Stimulated activated CD8-positive, alpha-beta memory T cell treated with anti-CD3 and anti-CD28 coated beads, Interleukin-2, amount 100 ng/mL, for 1 hour (primary cell): ENCODE measurements at places on chromosomes 2 and 18.

GRCh38 chr2:183267148-183267827 lies 143.0 kb downstream of the NUP35 start:
- DNase-seq = no peak

- no peak for DNase-seq
These were observed 106.2 kb downstream of the KCNF1 start for GRCh38 chr2:11017921-11018320.

- no peak for DNase-seq
These were observed 141.1 kb downstream of the CSRNP3 start for GRCh38 chr2:165610591-165611029.

DNA sequence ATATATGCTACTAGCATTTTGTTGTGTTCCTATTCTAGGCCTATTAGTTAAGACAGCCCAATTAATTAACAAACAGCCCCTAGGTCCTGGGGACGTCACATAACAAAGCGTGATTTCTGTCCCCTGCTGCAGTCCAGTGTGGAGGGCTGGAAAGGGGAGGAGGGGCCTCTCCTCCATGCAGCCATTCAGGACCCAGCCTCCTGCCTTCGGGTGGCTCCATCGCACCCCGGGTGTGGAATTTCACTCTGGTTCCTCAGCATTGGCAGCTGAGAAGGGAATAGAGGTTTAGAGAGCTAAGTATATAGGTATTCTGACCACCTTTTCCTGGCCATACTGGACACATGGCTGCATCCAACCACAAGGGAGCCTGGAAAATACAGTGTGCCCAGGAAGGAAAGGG lies 42.4 kb downstream of the MC2R start:
- no peak for DNase-seq

DNA sequence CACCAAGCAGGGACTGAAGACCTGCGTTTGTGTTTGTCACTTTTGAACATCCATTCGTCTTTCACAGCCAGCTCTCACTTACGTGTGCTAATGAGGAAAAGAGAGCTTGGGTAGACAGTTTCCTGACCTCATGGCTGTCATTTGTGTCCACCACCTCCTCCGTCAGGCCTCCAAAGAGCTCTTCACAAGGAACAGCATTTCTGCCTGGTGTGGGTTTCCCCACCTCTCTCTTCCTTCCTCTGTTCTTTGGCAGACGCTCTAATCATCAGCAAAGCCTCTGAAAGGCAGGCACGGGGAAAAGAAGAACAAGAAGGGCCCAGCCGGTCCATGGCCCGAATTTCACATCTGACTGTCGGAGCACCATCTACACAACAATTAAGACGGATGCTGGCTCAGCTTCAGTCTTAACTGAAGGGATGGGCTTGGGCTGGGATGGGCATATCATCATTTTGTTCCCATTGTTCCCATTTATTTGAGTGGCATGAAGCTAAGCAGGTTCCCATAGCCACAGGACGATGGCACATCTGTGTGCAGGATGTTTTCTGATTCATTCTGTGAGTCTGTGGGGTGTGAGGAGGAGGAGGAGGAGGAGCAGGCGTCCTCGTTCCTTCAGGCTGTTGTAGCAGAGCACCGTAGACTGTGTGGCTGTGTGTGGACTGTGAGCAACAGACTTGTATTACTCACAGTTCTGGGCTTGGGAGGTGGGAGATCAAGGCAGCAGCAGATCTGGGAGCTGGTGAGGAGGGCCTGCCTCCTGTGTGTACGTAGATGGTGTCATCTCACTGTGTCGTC lies 66.4 kb downstream of the TSHZ1 start:
- DNase-seq = no peak

DNA sequence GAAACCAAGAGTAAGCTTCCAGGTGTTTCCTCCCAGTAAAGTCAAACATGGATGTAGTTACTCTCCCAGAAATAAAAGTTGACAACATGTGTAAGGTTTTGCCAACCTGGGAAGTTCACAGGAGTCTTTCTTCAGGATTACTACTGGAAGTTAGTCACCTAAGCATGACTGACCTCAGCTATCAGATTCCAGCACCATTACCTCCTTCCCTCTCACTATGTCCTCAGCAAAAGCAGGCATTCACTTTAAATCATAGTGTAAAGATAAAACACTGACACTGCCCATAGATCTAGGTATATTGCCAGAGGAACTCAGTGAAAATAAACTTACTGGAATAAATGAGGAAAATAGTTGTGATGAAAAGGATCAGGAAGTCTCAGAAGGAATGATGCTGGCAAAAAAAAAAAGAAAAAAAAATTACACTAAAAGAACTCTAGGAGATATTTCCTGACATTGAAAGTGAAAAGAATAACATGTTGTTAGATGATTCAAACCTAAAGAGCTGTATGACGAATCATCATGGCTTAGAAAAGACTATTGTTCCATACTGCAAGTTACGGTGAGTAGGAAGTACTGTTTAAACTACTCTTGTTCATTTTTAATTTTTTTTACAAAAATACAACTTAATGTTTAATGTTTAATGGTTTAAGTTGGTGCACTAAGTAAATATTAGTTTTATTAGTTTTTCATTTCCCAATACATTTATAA lies 484.5 kb upstream of the ZNF804A start:
- DNase-seq = no peak

DNA sequence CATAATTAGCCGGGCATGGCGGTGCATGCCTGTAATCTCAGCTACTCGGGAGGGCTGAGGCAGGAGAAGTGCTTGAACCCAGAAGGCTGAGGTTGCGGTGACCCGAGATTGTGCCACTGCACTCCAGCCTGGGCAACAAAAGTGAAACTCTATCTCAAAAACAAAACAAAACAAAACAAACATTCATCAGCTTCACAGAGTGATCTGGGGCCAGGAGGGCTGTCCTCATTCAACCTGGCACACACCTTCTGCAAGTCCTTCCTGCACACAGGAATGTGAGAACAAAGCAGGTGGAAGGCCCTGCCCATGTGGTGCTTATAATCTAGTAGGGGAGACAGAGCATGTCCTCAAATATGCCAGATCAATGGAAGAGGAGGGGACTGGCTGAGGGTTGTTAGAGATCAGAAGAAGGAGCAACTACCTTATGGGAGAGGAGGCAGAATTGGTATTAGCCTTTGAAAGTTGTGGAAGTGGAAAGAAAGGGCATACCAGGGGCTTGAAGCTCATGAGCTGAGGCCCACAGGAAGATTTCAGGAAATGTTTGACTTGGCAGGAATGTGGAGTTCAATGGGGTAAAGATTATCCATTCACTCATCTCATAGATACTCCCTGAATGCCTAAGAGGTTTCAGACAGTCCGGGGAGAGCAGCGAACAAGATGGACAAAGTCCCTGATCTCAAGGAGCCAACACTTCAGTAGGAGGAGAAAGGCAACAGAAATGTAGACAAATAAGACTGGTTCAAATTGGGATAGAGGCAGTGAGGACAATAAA lies 155.3 kb upstream of the SIX3 start:
- DNase-seq = no peak

DNA sequence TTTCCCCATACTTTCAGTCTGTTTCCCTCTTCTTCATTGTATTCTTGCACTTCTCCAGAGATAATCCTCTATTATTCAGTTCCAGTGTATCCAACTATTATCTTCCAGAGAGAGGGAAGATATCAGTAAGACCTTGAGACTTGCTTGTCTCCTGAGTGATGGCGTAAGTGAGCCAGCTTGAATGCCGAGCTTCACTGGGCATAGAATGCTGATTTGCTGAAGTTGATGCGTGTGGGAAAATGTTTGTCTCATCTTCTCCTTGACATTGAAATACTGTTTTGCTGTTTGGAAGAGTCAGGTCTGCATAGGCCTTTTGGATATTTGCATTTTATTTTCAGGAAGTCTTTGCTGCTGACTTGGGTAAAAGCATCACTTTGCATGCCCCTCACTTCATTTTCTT lies 41.1 kb upstream of the MGAT5 start:
- no peak for DNase-seq

DNA sequence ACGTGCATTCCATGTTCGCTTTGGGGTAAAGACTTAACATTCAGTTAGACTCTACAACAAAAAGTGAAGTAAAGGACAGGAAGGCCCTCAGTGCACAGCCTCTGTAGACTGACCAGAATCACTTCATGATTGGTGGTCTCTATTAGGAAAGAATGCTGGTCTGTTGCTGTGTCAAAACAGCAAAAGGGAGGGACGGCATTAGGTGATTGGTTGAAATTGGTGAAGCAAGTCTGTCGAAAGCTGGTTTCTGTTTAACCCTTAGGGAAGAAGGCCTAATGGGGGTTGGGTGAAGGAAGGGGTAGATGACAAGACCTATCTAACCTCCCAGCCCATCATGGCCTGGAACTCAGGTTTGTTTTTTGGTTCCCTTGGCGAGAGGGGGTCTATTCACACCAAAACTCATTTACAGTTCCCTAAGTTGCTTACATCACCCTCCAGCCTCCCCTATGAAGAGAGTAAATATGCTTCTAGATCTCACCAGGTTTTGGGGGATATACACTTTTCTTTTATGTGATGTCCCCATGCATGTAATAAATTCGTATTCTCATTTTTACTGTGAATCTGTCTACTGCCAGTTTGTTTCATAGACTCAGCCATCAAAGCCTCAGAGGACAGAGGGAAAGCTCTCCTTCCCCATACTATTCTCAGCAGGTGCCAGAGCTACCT lies 65.6 kb downstream of the TMEM17 start:
- no peak for DNase-seq

GRCh38 chr18:10121786-10122515 lies 208.1 kb downstream of the VAPA start:
- no peak for DNase-seq

DNA sequence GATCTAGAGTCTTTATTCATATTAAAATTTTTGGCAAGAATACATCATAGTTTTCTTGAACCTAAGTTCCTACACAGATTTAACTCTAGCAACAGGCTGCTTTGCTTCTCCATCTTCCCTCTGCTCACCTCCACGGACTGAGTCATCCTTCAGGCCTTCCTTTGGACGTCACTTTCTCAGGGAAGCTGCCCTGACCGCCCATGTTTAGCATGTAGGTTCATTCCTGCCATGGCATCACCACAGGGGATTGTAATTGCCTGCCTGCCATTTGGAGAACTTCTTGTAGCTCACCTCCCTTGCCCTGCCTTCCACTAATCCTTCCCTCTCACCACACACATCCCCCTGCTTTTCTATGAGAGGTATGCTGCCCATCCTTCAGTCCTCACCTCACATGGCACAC lies 43.9 kb upstream of the B3GNT2 start:
- no peak for DNase-seq

DNA sequence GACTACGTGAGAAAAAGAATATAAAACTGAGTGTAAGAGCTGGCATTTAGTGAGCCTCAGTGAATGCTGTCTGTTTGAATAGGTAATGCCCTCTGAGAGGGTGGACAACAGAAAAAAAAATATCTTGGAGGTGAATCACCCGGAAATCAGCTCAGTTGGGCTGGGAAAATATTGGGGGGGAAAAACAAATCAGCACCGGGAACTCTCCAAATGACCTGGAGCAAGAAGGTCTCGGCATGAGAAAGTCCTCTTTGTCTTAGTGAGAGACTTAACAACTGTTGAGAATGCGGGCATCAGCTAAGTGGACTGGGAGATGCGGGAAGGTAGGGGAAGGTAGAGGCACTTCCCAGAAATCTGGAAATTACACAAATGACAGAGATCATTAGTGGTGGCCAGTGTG lies 109.4 kb upstream of the POU3F3 start:
- no peak for DNase-seq

GRCh38 chr2:223041527-223042109 lies 10.4 kb upstream of the KCNE4 start:
- DNase-seq = no peak

DNA sequence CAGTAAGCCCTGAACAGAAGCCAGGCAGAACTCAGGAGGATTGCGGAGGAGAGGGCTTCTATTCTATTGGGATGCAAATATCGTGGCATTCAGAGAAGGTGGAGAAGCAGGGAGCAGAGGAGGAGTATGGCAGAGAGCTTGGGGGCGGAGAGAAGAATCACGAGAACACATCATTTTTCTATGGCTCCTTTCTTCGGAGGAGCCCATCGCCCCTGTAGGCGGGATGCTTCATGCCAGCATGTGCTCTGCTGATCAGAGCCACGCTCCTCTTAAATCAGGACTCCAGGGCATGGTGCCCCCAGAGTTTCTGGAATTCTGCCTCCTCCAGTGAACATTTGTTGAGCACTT lies 71.1 kb downstream of the CIB4 start:
- no peak for DNase-seq

- DNase-seq = no peak
These were observed 787 bp upstream of the TBR1 start for GRCh38 chr2:161415034-161415986.

GRCh38 chr18:45980229-45980628 lies 13.1 kb upstream of the EPG5 start:
- DNase-seq = no peak

GRCh38 chr2:241198381-241199279 lies 10.2 kb downstream of the ANO7 start:
- no peak for DNase-seq

- no peak for DNase-seq
These were observed 69.0 kb downstream of the KLHL29 start for GRCh38 chr2:23453836-23454460.

- no peak for DNase-seq
These were observed 193.8 kb downstream of the LRRTM4 start for GRCh38 chr2:77328134-77328931.

DNA sequence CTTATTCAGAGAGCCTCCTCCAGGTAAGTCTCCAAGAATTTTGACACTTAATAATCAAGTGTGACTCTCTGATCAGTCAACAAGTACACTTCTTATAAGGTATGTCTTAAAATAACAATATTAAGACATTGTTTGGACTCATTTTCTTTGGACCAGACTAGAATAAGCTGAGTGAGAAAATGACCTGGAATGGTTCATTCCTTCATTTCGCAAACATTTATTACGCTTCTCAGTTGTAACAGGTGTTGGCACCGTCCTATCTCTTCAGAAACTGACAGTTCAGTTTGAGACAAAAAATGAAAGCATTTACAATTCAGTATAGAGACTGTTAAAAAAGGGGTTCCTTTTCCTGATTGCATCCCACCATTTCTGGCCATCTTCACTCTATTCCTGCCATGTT lies 46.6 kb downstream of the TSPYL6 start:
- no peak for DNase-seq

GRCh38 chr2:33442528-33443079 lies 33.8 kb upstream of the RASGRP3 start:
- no peak for DNase-seq

- DNase-seq = no peak
These were observed at the start of gene PIEZO2 for GRCh38 chr18:11149441-11150270. Gene PIEZO2 (minus strand): TSS chr18:11149569. CDS start chr18:11148588, 981 bp downstream.

- DNase-seq = no peak
These were observed 101.2 kb upstream of the FSHR start for GRCh38 chr2:49255409-49255971.

- no peak for DNase-seq
These were observed 98.6 kb downstream of the CAPN13 start for GRCh38 chr2:30708491-30709290.

DNA sequence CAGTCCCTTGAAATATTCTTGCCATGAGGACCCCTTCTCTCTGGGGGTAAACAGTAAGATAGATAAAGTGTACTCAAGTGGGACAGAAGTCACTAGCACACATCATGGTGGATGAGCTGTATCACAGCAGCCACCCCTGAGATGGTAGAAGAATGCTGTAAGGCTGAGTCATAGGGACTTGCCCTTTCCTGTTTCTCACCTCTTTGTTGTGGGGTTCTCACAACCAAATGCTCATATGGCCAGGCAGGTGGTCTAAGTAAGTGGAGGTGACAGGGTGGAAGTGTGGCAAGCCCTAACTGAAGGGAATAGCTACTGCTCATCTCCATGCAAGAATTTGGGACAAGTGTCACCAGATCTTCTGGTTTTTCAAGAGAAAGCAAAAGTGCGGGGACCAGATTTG lies 202.7 kb upstream of the SLC14A2 start:
- no peak for DNase-seq
